Right hindlimb (tissue), 1 donor: ENCODE measurements at places on chromosomes 7 and 10.
A peak's percentile ranks its signal among the peaks of the same experiment; 100 is the strongest.

DNA sequence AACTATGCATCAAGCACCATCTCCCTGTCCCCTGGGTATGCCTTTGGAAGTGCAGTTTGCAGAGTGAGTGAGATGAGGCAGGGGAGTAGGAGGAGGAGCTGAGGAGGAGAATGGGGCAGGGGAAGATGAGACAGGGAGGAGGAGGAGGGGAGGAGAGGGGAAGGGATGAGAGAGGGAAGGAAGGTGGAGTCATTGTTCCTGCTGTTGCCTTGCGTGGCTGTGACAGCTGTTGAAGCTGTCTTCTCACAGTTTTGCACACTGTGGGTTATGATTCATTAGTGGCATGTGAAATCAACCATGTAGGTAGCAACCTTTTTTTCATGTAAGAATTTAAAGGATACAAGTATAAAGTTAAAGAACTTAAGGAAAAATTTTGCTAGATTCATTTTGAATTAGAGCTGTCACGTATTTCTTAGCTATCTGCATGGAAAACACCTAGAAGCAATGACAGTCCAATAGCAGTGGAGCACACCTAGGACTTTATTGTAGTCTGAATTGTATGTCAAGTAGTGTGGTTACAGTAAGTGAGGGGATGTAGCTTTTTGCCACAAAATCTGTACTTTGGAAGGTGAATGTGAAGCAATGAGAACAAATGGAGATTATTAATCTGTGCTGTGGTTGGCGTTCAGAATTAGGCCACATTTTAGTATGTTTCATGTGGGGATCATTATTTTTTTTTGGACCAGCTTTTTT lies 21.7 kb downstream of the CCM2 start:
- DNase-seq = no peak

- DNase-seq = no peak
These were observed 15.9 kb downstream of the YME1L1 start for GRCh38 chr10:27138277-27138676.

DNA sequence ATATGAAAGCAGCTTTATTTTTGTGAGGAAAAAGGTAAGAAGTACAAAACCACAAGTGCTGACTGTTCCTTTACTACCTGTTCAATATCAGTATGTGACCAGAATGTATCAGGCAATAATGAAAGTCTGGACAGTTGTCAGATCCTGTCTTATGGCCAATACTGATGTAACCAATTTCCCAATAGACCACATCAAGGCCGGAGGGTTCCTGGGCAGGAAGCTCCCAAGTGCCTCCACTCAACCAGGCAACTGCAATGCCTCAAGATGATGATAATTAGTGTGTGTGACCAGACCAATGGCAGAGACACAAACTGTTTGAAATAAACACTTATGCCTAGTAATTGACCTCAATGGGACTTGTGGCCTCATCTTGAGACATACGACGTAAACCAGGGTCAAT lies 149.4 kb upstream of the ASAH2 start:
- no peak for DNase-seq

DNA sequence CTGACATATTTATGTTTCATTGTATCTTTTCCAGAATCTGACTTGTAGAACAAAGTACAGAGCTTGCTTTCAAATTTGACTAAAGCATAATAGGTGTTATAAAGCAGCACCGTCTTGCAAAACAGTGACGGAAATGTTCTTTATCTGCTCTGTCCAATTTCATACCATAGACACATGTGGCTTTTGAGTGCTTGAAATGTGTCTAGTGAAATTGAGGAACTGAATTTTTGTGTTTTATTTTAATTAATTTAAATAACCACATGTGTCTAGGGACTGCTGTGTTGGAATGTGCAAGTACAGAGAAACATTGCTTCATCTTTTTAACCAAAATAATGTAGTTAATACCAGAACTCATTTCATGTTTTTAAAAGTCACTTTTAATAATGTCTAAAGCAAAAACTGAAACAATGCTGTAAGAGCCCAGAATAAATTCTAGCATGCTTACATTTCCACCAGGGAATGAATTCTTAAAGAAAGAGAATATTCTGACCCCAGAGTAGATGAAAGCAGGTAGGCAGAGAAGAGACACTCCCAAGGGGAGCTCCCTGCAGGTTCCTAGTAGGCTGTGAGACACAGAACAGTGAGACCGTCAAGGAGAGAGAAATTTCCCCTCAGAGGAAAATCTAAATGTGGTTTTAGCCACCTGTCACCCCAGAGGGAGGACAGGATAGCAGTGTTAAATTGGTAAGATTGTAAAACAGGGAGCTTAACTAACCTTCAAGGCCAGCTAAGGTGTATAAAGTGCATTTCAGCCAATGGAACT lies 175.3 kb upstream of the KMT2E start:
- no peak for DNase-seq

GRCh38 chr10:93496322-93497041 lies at the start of gene CEP55:
Gene CEP55 (plus strand): TSS chr10:93496612. CDS start chr10:93500052, 3,440 bp downstream.
- peak; percentile 98 for DNase-seq

- DNase-seq = no peak
These were observed 121.5 kb downstream of the KAT6B start for GRCh38 chr10:74947781-74948401.

GRCh38 chr7:93040355-93040754 lies 77.4 kb downstream of the SAMD9 start:
- DNase-seq = no peak

GRCh38 chr10:104128214-104128613 lies 6.2 kb downstream of the SFR1 start:
- DNase-seq = no peak

- DNase-seq = peak; percentile 28
These were observed 186.4 kb downstream of the LRRC4 start for GRCh38 chr7:127844707-127845331.

DNA sequence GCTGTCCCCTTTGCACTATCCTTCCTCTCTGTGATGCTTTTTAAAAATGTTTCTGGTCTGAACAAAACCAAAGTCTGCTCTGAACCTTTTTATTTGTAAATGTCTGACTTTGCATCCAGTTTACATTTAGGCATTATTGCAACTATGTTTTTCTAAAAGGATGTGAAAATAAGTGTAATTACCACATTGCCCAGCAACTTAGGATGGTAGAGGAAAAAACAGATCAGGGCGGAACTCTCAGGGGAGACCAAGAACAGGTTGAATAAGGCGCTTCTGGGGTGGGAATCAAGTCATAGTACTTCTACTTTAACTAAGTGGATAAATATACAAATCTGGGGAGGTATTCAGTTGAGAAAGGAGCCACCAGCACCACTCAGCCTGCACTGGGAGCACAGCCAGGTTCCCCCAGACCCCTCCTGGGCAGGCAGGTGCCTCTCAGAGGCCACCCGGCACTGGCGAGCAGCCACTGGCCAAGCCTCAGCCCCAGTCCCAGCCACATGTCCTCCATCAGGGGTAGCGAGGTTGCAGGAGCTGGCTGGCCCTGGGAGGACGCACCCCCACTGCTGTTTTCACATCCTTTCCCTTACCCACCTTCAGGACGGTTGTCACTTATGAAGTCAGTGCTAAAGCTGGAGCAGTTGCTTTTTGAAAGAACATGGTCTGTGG lies 11.4 kb upstream of the CSGALNACT2 start:
- DNase-seq = peak; percentile 8

- no peak for DNase-seq
These were observed 71.2 kb upstream of the TRIM24 start for GRCh38 chr7:138388673-138389491.

DNA sequence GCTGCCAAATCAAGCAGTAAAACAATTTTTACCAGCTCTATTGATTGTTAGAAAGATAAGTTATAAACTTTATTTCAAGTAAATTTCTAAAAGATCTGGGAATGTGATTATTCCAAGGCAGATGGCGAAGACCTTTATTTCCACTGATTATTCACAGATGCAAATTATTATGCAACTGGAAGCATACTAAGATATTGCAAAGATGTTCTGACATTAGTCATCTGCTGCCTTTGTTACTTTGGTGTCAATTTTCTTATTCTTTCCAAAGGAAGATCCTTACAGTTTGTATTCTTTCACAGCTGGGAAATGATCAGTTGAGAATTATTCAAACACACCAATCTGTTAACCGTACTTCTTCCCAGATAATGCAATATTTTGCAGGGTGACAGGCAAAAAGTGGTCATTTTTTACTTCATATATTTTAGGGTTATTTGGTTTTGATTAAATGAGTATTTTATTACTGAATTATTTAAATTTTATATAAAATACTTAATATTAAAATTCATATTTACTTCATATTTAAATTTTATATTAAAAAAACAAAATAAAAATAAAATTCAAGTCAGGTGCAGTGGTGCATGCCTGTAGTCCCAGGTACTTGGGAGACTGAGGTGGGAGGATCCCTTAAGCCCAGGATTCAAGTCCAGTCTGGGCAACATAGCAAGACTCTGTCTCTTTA lies 171.3 kb downstream of the FZD1 start:
- DNase-seq = no peak

DNA sequence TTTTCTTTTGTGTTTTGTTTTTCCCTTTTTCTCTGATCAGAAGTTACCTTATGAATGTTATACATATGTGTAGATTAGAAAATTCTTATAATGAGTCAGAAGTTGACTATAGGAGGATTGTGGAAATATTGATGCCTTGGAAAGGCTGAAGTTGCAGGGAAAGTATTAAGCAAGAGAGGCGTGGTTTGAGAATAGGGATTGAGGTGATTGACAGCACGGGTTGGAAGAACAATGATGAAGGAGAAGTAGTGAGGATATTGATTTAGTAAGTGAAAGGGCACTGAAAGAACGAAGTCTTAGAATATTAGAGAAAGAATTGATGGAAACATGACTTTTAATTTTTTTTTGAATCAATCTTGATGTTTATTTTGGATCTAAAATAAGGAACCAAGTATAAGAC lies 176.0 kb downstream of the EXOC4 start:
- no peak for DNase-seq

- no peak for DNase-seq
These were observed 76.1 kb upstream of the POM121L12 start for GRCh38 chr7:52959336-52959735.

DNA sequence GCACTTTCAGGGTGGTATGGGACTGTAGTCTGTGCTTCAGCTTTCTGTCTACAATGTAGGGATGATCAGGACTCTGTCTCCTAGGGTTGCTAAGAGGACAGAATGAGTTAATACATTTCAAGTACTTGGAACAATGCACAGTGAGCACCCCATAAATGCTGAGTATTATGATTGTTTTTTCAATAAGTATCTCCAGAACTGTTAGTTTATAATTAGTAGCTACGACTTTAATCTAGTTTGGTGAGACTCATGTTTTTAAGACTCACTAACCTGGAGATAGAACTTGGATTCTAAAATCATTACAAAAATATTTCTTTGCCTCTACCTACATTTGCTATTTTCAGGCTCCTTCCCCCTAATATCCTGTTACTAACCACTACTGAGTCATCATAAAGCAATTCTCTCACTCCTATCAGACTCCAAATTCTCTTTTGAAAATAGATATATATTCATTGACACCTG lies 95.3 kb downstream of the CPED1 start:
- DNase-seq = no peak

GRCh38 chr10:90195288-90195840 lies 494.0 kb downstream of the KIF20B start:
- DNase-seq = no peak

DNA sequence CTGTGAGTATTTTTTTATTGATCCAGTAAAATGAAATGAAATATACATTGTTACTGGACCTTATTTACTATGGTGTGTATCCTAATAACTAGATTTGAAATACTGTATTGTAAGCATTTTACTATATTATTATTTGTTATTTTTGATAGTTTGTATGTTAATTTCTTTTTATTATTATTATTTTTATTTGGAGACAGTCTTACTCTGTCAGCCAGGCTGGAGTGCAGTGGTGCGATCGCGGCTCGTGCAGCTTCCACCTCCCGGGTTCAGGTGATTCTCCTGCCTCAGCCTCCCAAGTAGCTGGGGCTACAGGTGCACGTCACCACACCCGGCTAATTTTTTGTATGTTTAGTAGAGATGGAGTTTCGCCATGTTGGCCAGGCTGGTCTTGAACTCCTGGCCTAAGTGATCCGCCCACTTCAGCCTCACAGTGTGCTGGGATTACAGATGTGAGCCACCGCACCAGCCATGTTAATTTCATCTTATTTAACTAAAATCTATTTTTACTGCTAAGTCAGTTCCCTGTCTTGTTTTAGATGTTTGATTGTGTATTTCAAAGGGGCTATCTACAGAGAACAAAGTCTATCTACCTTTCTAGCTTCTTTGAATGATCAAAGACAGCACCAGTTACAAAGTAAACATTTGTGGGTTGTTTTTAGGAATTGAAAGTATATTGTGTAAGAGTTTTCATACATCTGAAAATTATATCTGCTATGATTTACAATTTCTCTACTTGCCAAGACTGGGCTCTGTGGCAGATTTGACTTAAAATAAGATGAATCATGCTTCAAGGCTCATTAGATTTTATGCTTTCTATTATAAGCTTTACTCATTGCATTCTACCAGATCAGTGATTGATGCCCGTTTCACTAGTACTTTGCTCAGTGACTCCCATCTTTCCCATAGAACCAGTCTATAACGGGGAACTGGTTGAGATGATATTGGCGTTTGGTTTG lies 41.6 kb downstream of the CDC123 start:
- DNase-seq = no peak

GRCh38 chr10:58796824-58797223 lies 284.2 kb downstream of the BICC1 start:
- no peak for DNase-seq

GRCh38 chr10:79378647-79379511 lies 31.6 kb downstream of the PPIF start:
- peak; percentile 17 for DNase-seq

DNA sequence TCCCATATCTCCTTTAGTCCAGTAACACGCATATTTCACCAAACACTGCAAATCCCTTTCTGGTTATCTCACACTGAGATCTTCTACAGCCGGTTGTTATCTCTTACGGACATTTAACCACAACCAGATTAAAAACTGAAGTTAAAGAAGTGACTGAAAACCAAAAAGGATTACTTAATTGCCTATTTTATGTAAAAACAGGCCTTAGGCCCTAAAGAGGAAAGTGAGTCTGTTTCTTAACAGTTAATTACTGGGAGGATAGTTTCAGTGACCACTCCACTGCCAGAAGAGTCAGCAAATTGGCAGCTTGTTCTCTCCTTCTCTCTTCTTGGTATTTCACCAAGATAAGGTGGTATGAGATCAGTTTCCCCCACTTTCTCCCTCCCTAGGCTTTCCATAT lies 161.9 kb upstream of the MEOX2 start:
- DNase-seq = peak; percentile 35

DNA sequence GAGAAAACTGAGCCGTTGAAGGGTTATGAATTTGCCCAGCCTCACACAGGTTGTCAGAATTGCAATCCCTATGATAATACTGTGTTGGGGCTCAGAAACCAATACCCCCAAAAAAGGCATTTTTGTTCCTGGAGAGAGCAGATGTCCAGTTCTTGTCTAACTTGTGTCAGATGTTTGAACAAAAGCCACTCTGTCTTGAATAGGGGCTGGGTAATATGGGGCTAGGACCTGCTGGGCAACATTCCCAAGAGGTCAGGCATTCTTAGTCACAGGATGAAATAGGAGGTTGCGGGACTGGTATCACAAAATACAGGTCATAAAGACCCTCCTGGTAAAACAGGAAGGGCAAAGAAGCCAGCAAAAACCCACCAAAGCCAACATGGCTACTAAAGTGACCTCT lies 482.1 kb downstream of the IPMK start:
- no peak for DNase-seq

- DNase-seq = no peak
These were observed 210.8 kb downstream of the DNAJB6 start for GRCh38 chr7:157547611-157548010.
